ENCODE measurements at places on chromosomes 4 and X.

GRCh38 chr4:51943221-51943620, 76.9 kb downstream of the LRRC66 start:
- DNase-seq: no peak

DNA sequence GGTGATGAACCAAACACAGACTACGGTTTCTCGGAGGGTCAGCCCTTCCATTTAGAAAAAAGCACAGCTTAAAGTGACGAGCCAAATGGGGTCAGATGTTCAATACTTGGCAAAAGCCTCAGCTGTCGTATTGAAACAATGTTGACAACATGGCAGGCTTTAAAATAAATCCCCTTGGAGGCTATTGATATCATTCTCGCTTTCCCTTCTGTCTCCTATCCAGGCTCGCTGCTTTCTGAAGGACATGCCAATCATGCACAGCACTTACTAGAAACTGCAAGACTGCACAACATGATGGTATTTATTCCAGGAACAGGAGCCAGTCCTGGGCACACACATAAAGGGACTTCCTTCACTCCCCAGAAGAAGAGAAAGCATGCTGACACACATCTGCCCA, 137.9 kb downstream of the SLC7A11 start:
- no peak for DNase-seq

DNA sequence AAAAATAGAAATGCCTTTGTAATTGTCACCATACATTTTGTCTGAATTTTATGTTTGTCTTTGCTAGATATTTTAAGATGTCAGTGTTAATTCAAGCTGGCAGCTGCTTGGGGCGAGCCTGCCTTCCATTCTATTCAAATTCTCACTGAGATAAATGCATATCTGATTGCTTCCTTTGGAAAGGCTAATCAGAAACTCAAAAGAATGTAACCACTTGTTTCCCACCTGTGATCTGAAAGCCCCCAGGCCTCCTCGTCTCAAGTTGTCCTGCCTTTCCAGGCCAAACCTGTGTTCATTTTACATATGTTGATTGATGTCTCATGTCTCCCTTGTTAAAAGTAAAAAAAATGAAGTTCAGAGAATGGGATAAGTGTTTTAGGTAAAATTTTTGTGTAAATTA, 318.7 kb upstream of the TECRL start:
- no peak for DNase-seq

DNA sequence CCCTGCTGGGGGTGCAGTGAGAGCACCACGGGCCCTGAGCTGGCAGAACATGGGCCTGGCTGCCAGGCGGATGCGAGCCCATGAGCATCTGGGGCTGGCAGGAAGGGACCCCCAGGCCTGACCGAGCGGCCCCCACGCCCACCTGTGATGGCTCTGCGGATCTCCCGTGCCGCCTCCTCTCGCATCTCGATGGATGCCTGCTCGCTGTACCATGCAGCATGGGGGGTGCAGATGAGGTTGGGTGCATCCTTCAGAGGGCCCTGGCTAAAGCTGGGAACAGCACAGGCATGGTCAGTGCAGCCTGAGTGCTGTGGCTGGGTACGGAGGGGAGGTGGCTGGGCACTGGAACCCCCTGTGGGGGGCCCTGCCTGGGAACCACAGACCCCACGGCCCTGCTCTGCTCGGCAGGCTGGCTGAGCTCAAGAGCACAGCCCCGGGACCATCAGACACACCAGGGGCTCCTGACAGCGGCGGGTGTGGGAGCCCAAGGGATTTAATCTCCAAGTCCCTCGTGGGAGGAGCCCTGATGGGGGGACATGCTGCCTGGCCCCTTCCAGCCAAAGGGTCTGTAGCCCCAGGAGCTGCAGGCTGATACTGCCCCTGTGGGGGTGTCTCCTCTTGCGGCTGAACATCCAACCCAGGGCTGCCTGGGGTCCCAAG, 35.5 kb downstream of the CTBP1 start:
- no peak for DNase-seq

DNA sequence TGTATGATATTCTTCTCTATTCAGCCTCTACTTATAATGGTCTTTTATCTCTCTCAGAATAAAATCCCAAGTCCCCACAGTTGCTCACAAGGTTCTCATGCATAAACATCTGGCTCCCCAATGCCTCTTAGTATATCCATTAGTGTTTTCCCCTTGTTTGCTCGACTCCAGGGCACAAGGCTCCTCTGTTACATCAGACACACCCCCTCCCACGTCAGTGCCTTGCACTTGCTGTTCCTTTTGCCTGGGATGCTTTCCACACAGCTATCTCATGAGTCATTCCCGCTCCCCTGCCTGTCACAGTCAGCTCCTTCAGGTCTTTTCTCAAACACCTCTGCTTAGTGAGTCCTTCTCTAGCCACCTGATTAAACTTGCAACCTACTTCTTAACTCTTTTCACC, 260.2 kb downstream of the IL1RAPL1 start:
- no peak for DNase-seq

- DNase-seq: no peak
Observed at GRCh38 chr4:62806816-62807215, 1602.4 kb downstream of the TECRL start.

- no peak for DNase-seq
Observed at GRCh38 chr4:14155803-14156202, 528.3 kb upstream of the BOD1L1 start.

DNA sequence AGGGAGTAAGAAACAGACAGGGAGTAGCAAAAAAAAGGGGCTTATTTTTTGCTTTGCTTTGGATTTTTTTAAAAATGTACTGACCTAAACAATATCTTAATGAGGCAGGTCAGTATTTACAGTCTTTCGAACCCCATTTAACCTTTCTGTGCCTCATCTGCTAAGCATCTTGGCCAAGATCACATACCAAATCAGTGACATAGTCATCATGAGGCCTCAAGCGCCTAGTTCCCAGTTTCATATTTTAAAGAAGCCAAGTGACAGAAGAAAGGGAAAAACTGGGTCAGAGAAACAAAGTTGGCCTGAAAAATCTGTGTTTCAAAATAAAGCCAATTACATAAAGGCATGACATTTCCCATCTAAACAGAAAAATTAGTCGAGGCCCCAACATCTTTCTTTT, 94.6 kb upstream of the WDR44 start:
- DNase-seq: no peak

- no peak for DNase-seq
Observed at GRCh38 chr4:127642169-127642568, 9.4 kb downstream of the INTU start.

- DNase-seq: no peak
Observed at GRCh38 chrX:17020851-17021821, 74.7 kb downstream of the REPS2 start.

Measured in activated T-helper 9 cell treated with anti-CD3 and anti-CD28 coated beads, Interleukin-2, amount 50 U/mL, for 16 hours (primary cell).